ENCODE measurements at places on chromosomes 1 and 21.

DNA sequence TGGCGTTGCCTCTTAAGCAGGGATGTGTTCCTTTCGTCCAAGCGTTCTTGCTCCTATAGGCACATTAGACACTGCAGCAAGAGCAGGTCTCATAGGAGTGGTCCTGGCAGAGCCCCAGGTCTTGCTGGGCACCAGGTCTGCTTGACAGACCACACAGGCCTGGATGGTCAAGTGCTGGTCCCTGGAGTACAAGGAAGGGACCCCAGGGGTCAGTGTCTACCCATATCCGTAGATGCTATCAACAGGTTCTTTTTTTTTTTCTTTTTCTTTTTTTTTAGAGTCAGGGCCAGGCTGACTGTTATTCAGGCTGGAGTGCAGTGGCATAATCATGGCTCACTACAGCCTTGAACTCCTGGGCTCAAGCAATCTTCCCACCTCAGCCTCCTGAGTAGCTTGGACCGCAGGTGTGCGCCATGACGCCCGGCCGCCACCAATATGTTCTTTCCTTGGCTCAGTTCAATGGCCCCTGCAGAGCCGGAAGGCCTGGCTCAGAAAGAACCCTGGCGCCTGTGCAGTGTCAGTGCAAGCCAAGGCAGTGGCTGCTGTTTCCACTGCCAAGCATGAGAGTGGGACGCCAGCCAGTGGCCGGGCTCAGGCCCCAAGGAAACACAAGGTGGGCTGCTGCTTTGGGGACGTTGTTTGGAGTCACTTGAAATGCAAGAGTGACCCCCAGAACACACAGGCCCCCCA is 10.0 kb upstream of the TNFRSF8 start:
- DNase-seq = peak; percentile 38

GRCh38 chr21:34590520-34590919 is 24.4 kb downstream of the RCAN1 start:
- no peak for DNase-seq

DNA sequence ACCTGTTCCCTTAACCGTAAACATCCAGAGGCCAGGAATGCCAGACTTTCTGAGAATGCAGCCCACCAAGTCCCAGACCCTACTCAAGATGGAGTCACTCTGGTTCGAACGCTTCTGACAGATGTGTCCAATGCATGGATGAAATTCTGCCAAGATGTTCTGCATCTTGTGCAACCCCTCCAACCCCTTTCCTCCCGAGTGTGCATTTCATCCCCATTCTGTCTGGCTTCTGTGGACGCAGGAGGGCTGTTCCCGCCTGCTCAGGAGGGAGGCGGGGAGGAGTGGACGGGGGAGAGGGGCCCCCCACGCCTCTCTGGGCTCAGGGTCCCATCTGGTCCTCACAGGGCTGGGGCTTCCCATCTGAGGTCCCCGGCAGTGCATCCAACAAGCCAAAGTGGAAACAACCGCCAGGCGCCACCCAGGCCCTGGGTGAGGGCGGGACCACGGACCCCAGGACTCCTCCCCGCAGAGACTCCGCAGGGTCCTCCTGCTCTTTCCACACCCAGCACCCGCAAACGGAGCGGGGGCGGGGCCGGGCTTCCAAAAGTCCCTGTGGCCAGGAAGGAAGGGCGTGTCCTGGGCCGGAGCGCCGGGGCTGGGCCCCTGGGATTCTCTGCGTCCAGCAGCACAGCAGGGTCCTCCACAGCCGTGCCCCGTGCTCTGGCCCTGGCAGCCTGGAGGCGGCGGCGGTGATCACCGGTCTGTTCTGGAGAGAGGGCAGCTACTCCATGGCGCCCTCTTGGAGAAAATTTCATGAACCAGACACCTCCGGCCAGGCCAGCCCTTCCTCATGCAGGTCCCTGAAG is 27.8 kb upstream of the SUMO3 start:
- DNase-seq = peak; percentile 41

GRCh38 chr1:202251424-202252256 is 58.0 kb downstream of the LGR6 start:
- DNase-seq = no peak

- DNase-seq = no peak
These were observed 24.2 kb upstream of the C1orf174 start for GRCh38 chr1:3924186-3924824.

GRCh38 chr1:99566290-99567021 is 79.5 kb upstream of the PALMD start:
- no peak for DNase-seq

GRCh38 chr1:239126884-239127283 is 259.5 kb upstream of the CHRM3 start:
- DNase-seq = no peak

DNA sequence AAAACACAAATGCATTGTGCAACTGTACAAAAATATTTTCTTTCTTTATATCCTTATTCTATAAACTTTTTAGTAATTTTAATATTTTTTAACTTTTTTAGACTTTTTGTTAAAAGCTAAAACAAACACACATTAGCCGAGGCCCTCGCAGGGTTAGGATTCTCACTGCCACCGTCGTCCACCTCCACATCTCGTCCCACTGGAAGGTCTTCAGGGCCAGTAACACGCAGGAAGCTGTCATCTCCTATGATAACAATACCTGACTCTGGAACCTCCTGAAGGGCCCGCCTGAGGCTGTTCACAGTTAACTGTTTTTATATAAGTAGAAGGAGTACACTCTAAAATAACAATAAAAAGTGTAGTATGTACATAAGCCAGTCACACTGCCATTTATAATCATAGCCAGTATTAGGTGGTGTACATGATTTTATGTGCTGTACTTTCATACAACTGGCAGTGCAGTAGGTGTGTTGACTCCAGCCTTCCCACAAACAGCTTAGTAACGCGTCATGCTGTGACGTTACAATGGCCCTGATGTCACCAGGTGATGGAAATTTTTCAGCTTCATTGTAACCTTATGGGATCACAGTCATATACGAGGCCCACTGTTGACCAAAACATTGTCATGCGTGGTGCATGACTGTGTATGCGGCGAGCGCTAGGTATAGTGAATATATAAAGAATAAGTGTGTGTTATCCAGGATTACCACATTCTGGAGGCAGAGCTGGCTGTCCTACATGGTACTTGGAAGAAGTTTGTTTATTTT is 8.8 kb downstream of the TFF2 start:
- DNase-seq = no peak

DNA sequence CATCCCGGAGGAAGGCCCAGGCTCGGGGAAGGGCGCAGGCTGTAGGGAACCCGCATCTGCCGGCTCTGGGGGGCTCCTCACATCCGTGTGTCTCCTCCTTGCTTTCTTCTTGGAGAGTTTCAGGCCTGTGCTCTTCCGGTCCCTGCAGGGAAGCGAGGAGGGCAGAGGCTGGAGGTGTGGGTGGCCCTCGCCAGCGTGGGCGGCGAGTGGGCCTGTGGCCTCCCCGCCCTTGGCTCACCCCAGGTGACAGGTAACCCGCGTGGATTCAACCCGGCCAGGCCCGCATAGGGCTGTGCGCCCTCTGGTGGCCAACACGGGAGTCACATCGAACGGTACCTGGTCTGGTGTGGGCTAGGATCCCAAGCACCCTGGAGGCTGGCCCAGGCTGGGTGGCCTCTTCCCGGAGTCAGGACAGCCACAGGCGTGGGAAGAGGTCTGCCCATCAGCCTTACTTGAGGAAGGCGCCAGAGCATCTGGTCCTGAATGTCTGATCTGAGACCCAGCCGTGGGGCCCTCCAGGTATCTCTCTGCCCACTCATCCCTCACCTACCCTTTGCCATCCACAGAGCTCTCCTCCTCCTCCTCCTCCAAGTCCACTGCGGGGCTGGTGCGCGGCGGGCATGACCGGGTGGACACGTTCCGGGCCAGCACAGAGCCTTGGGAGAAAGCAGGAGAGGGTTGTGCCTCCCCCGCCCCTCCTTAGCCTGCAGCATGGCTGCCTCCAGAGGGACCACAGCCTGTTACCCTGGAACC is 9.6 kb upstream of the TNFRSF25 start:
- peak; percentile 33 for DNase-seq

- DNase-seq = no peak
These were observed 24.7 kb downstream of the CYP2J2 start for GRCh38 chr1:59901770-59902388.

GRCh38 chr1:160910170-160910750 is 25.3 kb upstream of the ITLN1 start:
- no peak for DNase-seq

- DNase-seq = no peak
These were observed 211.7 kb downstream of the GRIK3 start for GRCh38 chr1:36822648-36823047.

- DNase-seq = no peak
These were observed 21.4 kb downstream of the TGFB2 start for GRCh38 chr1:218366322-218367052.

- DNase-seq = no peak
These were observed at the start of gene GRIK3 for GRCh38 chr1:37034121-37035013. GRIK3 (minus strand) TSS chr1:37034515; CDS start chr1:37034108, 407 bp downstream.

DNA sequence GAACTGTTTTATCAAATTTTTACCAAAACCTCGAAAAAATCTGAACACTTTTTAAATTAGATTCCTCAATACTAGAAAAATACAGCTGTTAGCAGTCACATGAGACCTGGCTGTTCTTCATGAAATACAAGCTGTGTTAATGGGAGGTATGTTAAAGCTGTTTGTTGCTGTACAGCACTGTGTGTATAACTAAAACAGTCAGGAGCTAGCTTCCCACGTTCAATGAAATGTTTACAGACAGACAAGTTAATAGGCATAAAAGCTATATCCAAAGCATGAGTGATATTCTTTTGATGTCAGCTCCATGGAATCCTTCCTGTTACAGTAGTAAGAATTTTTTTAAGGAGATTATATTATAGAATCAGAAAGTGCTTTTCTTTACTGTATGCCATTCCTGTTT is 223.2 kb upstream of the FOXD3 start:
- DNase-seq = no peak

DNA sequence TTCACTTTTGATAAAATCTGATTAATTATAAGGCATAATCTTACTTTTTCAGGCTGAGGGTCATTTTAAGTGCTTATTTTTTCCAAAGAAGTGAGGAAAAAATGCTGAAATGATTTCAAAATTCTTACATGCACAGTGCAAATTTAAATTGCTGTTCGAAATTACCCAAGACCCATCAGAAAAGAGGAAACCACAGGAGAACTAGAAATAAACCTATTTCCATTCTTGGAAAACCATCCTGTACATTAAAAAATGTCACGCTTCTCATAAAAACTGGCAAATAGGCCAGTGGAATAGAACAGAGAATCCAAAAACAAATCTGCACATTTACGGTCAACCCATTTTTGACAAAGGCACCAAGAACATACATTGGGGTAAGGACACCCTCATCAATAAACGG is 414.9 kb downstream of the SMYD3 start:
- DNase-seq = no peak

- no peak for DNase-seq
These were observed 43.3 kb downstream of the DTL start for GRCh38 chr1:212078826-212079225.

DNA sequence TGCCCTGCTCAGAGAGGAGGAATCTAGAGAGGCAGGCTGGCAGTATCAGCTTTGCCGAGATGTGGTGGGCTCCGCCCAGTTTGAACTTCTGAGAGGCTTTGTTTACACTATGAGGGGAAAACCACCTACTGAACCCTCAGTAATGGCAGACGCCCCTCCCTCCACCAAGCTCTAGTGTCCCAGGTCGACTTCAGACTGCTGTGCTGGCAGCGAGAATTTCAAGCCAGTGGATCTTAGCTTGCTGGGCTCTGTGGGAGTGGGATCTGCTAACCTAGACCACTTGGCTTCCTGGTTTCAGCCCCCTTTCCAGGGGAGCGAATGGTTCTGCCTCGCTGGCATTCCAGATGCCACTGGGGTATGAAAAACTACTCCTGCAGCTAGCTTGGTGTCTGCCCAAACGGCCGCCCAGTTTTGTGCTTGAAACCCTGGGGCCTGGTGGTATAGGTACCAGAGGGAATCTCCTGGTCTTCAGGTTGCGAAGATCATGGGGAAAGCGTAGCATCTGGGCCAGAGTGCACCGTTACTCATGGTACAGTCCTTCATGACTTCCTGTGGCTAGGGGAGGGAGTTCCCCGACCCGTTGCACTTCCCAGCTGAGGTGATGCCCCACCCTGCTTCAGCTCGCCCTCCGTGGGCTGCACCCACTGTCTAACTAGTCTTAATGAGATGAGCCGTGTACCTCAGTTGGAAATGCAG is 43.6 kb downstream of the C21orf91 start:
- DNase-seq = no peak

DNA sequence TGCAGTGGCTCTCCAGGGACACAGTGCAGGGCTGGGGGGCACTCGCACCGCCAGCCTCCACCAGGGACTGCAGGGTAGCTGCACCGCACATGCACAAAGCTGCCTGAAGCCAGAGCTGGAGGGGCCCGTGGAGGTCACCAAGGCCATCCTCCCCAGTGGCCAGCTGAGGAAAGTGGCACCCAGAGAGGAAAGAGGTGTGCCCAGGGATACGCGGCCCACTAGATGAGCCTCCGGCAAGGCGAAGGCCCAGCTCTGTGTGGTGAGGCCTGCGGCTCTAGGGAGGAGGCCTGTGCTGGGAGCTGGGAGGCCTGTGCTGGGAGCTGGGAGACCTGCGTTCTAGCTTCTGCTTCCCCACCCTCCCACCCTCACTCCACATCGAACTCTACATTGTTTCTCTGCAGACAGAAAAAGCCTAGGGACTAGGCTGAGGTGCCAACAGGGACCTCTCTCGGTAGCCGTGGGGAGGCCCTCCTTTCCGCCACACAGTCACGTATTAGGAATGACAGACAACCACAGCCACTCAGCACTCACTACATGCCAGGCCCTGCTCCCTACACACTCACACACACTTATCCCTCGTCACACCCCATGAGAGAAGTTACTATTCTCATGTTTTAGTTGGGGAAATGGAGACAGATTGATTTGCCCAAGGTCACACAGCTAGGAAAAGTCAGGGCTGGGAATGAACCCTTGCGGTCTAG is 921 bp upstream of the ASCL5 start:
- no peak for DNase-seq

- DNase-seq = no peak
These were observed 15.5 kb downstream of the AGRN start for GRCh38 chr1:1035291-1035943.

DNA sequence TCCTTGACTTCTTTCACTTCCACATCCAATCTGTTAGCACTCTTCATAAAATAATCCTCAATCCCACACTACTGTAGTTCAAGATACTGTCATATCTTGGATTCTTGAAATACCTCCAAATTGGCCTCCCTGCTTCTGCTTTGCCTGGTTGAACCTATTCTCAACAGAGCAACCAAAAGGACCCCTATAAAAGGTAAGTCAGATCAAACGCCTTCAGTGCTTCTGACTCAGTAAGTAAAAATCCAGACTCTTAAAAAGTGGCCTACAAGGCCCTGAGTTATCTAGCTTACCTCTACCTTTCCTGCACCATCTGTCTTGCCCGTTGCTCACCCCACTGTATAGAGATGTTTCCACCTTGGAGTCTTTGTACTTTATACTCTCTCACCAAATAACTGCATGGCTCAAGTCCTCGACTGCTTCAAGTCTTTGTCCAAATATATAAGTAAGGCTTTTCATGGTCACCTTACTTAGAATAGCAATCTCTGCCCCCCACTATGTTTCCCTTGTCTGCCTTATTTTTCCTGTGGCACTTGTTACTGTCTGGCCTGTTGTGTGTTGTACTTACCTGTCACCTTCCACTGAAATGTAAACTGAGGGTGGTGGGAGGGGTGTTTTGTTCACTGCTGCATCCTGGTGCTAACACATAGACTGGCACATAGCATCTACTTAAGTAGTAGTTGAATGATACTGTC is 5.1 kb upstream of the PIGV start:
- DNase-seq = no peak

All from muscle of arm (tissue), 14 donors.